ENCODE measurements at places on chromosomes 6 and 20. TPM values are rescaled to one million over a fixed set of nuclear protein-coding genes. Genes with fewer than 3 reads are reported as not detected.

DNA sequence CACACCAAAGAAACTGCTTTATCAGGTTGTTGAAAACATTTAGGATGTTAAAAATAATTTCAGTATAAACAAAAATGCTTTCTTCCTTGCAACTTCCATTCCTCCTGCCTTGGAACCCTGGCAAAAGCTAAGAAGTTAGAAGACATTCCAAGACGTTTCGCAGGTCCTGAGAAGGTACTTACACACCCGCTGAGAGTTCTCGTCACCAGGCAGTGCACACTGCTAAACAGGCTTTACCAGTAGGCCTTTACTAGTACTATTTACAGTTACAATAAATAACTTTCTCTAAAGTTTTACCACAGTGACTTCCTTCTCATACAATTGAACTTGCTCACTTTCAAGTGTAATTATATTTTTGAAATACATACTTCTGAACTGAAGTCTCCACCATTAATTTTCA lies 81.4 kb upstream of the RPS6KA2 start:
- peaks cover 11% of the 10 kb centered on the region for H3K27me3 ChIP-seq
- H3K27ac ChIP-seq: no peak overlapping the region
- DNase-seq: no peak
- H3K4me1 ChIP-seq: no peaks in the 10 kb centered on the region
- H3K36me3 ChIP-seq: no peaks in the 10 kb centered on the region

HCRTR2 gene
- total RNA-seq: not detected

- H3K36me3 ChIP-seq: no peaks in the 10 kb centered on the region
- H3K4me3 ChIP-seq: no peak overlapping the region
- H3K4me1 ChIP-seq: peaks cover 5% of the 10 kb centered on the region
- no peaks in the 10 kb centered on the region for H3K27me3 ChIP-seq
Observed at GRCh38 chr20:19552221-19553180, 205.6 kb upstream of the RIN2 start.

DNA sequence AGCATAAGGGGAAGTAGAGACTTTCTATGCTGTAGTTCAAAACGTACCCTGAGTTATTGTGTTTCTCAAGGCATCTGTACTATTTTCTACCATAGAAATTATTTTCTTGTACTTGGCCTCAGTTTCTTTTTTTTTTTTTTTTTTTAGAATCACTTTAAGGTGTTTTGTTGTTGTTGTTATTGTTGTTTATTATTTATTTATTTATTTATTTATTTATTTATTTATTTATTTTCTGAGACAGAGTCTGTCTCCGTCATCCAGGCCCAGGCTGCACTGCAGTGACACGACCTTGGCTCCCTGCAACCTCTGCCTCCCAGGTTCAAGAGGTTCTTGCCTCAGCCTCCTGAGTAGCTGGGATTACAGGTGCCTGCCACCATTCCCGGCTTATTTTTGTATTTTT lies 179.1 kb downstream of the GRIK2 start:
- no peaks in the 10 kb centered on the region for H3K36me3 ChIP-seq
- no peaks in the 10 kb centered on the region for H3K27me3 ChIP-seq
- H3K4me3 ChIP-seq: no peak overlapping the region
- no peak overlapping the region for H3K27ac ChIP-seq

DNA sequence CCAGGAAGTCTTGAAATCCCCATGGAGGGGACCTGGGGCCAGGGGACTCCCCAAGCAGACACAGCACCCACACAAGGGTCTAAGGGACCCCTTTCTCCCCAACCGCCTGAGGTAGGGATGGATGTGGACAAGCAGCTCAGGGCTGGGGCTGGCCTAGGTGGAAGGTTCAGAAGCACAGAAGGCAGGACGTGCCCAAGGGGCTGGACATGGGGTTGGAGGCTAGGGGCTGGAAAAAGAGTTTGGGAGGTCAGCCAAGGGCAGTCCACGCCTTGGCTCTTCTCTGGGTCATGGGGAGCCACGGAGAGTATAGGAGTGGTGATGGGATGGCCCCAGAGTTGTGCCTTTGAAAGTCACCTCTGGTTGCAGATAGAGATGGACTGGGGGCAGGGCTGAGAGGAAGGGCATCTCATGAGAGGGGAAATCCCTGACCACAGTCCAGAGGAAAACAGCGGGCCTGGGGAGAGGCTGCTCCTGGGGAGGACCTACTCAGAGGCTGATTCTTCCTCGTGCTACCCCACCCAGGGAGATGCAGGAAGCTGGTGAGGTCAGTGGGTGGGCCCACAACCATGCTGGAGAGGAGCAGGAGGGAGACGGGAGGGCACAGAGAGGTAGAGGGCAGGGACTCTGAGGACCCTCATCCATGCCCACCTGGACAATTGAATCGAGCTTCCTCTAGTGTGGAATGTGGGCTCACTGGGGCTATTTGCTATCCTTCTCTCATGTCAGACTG lies 2.5 kb upstream of the HSPA12B start:
- H3K27me3 ChIP-seq: peaks cover 40% of the 10 kb centered on the region
- DNase-seq: no peak
- no peak overlapping the region for H3K27ac ChIP-seq
- H3K4me1 ChIP-seq: peaks cover 4% of the 10 kb centered on the region

MPC1 gene
- 32.8 TPM for total RNA-seq

GRCh38 chr20:9963029-9963428 lies 71.8 kb upstream of the ANKEF1 start:
- no peaks in the 10 kb centered on the region for H3K27me3 ChIP-seq
- no peak overlapping the region for H3K27ac ChIP-seq
- H3K36me3 ChIP-seq: no peaks in the 10 kb centered on the region

- no peak overlapping the region for H3K27ac ChIP-seq
- peaks cover 4% of the 10 kb centered on the region for H3K27me3 ChIP-seq
- no peak for DNase-seq
- H3K4me3 ChIP-seq: no peak overlapping the region
Observed at GRCh38 chr6:156585859-156586258, 191.3 kb upstream of the ARID1B start.

- DNase-seq: no peak
- H3K4me3 ChIP-seq: no peak overlapping the region
- H3K27me3 ChIP-seq: no peaks in the 10 kb centered on the region
- no peak overlapping the region for H3K27ac ChIP-seq
Observed at GRCh38 chr6:33733709-33734007, 13.0 kb downstream of the IP6K3 start.

DNA sequence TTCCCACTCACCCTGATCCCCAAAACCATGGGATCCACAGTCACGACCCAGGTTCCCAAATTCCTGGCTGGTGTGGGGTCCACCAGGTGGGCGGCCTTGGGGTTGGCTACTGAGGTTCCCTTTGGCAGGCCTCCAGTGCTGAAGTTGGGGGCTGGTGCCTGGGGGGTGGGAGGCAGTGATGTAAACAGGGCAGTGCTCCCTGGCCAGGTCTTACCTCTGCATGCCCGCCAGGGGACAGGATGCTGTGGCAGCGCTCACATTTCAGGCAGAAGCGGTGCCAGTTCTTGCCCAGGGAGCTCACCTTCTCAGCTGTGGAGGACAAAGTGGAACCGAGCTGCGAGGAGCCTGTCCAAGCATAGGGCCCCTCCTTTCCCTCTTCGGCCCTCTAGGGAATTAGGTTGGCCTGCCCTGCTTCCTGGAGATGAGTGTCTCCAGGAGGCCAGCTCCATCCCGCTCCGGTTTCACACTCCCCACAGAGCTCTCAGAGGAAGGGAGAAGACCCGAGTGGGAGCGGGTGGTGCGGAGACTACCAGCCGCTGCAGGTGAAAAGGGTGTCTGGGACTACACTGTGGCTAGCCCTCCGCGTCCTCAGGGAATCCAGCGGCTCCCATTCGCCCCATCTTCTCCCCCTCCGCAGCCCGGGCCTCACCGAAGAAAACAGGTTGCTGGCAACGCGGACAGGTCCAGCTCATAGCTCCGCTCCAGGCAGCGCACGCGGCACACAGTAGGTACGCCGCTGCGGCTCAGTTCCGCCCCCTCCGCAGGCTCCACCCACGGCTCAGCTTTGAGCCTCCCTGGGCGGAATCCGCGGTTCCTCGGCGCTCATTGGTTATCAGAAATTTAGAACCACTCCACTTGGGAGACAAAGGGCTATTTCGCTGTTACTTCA lies at the start of gene CRIP3:
Gene CRIP3 (minus strand): TSS at position 726 of the 889 bp plus-strand sequence. CDS start 34 bp downstream, at position 692.
- H3K4me1 ChIP-seq: peaks cover 12% of the 10 kb centered on the region
- no peaks in the 10 kb centered on the region for H3K36me3 ChIP-seq
- DNase-seq: peak; percentile 53
- peaks cover 14% of the 10 kb centered on the region for H3K27me3 ChIP-seq

DNA sequence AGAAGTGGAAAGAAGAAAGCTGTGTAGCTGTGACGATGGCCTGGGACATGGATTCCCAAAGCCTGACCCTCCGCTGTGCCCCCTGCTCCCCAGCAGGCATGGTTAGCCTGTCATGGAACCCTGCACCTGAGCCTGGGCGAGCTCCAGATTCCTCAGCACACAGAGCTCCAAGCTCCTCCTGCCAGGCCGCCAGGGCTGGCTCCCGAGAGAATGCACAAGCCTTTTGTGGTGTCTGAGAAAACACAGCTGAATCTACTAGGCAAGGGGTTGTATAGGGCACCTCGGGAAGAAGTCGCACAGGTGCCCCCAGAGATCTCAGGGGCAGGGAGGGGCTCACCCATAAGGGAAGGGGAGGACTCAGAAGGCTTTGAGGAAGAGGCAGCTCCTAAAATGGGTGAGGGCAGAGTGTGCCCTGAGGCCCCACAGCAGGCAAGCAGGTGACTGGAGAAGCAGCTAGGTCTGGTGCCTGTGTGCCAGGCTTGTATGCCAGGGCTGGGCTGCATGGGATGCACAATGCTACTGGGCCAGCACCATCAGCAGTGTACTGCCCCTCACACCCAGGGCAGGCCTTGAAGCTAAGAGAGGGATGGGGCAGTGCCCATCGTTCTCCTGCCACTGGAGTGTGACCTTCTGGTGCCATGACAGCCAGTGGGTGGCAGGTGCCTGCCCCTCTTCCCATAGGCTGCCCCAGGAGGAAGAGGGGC lies 64.3 kb upstream of the CD93 start:
- peaks cover 3% of the 10 kb centered on the region for H3K27me3 ChIP-seq
- no peaks in the 10 kb centered on the region for H3K36me3 ChIP-seq
- no peak overlapping the region for H3K4me3 ChIP-seq

DNA sequence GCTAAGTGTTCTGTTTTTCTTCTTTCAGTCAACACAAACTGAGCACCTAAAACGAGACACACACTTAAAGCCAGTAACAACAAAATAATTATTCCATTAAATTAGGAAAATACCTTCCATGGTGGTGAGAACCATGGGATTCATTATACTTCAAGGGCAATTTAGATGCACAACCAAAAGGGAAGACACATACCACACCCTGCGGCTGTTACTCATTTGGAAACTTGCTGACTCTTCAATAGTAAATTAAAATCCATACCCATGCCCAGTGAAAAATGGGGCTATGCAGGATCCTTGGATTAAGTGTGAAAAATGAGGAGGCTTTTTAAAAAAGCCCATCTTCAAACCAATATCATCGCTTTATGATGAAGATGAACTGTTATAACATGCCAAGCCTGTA lies 142.7 kb downstream of the GJA10 start:
- peaks cover 54% of the 10 kb centered on the region for H3K4me1 ChIP-seq
- no peak overlapping the region for H3K27ac ChIP-seq
- DNase-seq: no peak
- H3K27me3 ChIP-seq: no peaks in the 10 kb centered on the region

DNA sequence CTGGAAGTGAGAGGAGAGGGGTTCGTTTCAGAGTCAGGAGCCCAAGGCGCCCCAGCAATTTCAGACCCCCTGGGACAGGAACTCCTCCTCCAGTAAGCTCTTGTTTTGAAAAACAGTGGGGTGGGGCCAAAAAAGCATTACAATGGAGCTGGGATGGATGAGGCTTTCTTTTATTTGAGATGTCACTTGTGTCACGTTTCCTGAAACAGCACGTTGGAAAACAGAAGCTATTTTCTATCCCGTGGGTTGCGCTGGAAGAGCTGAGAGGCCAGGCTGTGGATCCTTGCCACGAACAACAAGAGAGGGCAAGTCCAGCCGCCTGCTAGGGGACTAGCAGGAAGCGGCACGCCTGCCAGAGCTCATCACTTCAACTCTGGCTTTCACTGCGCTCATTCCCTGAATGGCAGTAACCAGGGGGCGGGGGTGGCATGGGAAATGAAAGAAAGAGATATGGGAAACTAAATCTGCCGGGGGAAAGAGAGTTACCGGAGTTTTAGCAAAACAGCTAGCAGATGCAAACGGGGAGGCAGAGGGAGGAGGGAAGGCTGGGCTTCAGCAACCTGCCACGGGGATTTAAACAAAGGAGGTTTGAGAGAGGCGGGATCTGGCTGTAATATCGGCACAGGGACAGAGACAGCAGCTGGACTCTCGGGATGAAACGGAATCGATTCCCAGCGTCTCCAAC lies 34.6 kb downstream of the GCNT2 start:
- H3K4me1 ChIP-seq: no peaks in the 10 kb centered on the region
- H3K27me3 ChIP-seq: no peaks in the 10 kb centered on the region
- H3K36me3 ChIP-seq: peaks cover 1% of the 10 kb centered on the region
- no peak overlapping the region for H3K4me3 ChIP-seq

ENPP5 gene
- total RNA-seq: not detected

GRCh38 chr6:31729515-31729978 lies 448 bp upstream of the DDAH2 start:
- H3K4me3 ChIP-seq: peak overlapping the region; percentile 95
- DNase-seq: peak; percentile 88
- peaks cover 76% of the 10 kb centered on the region for H3K36me3 ChIP-seq
- peaks cover 81% of the 10 kb centered on the region for H3K4me1 ChIP-seq

SNX21 gene
- 1.7 TPM for total RNA-seq

DNA sequence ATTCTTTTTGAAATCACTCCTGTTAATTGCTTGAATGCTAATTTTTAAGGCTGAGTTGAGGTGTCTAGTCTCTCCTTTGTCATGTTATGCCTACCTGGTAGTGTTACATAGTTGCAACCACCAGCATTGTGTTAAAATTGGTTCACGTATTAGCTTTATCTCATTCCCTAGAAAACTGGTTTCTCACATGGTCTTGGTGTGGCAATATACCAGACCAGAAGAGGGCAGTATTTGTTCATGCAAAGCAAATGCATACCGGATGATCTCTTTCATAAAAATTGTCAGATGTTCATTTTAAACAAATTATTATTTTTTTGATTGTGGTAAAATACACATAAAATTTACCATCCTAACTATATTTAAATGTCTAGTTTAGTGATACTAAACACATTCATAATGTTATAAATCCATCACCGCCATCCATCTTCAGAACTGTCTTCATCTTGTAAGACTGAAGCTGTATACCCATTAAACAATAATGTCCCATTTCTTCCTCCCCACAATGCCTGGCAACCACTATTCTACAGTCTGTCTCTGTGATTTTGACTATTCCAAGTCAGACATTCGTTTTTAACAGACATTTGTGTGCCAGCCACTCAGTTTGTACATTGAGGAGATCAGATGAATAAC lies 92.8 kb downstream of the ATRN start:
- no peaks in the 10 kb centered on the region for H3K27me3 ChIP-seq
- no peaks in the 10 kb centered on the region for H3K4me1 ChIP-seq
- DNase-seq: peak; percentile 49
- no peak overlapping the region for H3K4me3 ChIP-seq

GRCh38 chr20:25580711-25581110 lies 4.6 kb downstream of the NINL start:
- H3K4me1 ChIP-seq: peaks cover 10% of the 10 kb centered on the region
- no peak overlapping the region for H3K4me3 ChIP-seq
- no peak overlapping the region for H3K27ac ChIP-seq
- no peaks in the 10 kb centered on the region for H3K36me3 ChIP-seq

- no peak overlapping the region for H3K4me3 ChIP-seq
- H3K27me3 ChIP-seq: peaks cover 7% of the 10 kb centered on the region
- DNase-seq: no peak
- no peaks in the 10 kb centered on the region for H3K36me3 ChIP-seq
Observed at GRCh38 chr6:159249128-159249527, 79.9 kb downstream of the FNDC1 start.

- peaks cover 45% of the 10 kb centered on the region for H3K4me1 ChIP-seq
- peak overlapping the region; percentile 39 for H3K27ac ChIP-seq
- DNase-seq: no peak
- peaks cover 2% of the 10 kb centered on the region for H3K27me3 ChIP-seq
Observed at GRCh38 chr6:436308-437036, 44.9 kb downstream of the IRF4 start.

- DNase-seq: no peak
Observed at GRCh38 chr6:15907914-15908518, 220.9 kb upstream of the MYLIP start.

HLA-DQA1 gene
- 3.4 TPM for total RNA-seq

PNLDC1 gene
- 0.57 TPM for total RNA-seq

PTGIS gene
- total RNA-seq: 1.9 TPM

C20orf144 gene
- 0.21 TPM for total RNA-seq

All from activated CD8-positive, alpha-beta T cell treated with anti-CD3 and anti-CD28 coated beads, Interleukin-2, amount 10 ng/mL, durations not matched to agents 7 days and 5 days (primary cell).